GM12878 (cell line): ENCODE measurements at places on chromosomes 5 and 9.

DNA sequence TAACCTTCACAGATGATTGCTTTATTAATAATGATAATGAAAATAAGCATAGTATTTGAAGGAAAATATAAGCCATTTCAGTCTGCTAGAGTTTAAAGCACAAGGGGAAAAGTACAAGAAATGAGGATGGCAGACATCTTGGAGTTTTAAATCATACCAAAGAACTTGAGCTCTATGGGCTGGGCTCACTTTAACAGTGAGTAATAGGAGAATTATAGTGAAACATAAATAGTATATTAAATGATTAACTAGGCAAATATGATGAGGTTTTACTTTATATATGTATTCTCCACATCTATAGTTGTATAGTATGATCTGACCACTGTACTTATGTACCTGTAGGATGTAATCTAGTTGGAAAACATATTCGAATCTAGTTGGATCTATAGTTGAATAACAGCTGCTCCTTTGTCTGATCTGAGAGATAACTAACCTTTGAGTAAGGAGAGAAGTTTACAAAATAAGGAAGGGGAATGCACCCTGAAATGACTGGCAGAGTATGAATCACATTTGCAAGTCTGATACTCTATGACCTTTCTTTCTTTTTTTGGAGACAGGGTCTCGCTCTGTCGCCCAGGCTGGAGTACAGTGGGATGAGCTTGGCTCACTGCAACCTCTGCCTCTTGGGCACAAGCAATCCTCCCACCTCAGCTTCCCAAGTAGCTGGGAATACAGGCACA lies 17.6 kb downstream of the MEGF9 start:
- no peak for DNase-seq

DNA sequence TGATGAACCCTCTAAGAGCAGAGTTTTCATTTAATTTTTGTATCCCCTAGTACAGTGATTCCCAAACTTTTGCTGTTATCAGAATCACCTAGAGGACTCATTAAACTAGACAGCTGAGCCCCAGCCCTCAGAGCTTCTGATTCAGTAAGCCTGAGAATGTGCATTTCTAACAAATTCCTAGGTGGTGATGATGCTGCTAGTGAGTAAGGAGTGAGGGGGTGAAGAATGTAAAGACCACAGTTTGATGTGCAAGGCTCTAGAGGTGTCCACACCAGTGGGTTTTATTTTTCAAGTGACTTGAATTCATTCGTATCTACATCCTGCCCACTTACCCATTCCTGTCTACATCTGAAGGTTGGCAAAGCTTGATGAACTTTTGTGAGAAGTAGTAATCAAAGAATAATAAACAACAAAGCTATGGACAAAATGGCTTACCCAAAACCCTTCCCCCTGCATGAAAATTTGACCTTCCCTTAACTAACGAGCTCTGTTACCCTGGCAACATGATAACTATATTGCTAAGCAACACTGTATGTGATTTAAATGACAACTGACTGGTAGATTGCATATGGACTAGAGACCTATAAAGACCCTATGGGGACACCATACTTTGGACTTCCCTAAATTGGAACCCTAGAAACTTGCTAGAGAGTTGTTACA lies 35.2 kb downstream of the DTWD2 start:
- no peak for DNase-seq

DNA sequence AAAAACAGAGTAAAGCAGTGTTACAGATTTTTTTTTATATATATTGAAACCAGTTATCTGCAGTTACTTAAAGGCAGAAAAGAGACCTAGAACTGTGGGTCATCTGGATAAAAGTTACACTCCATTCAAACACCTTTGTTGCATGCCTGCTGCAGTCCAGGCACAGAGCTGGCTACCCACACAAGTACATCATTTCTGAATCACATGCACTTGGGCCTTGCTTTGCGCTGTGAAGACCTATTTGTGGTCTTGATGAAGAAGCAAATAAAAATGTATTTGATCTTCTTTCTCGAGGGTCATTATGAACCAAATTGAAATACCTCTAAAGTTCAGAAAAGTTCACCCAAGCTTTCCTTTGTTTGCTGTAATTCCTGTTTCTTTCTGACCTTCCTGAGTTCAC lies 503.0 kb upstream of the ZNF608 start:
- no peak for DNase-seq

DNA sequence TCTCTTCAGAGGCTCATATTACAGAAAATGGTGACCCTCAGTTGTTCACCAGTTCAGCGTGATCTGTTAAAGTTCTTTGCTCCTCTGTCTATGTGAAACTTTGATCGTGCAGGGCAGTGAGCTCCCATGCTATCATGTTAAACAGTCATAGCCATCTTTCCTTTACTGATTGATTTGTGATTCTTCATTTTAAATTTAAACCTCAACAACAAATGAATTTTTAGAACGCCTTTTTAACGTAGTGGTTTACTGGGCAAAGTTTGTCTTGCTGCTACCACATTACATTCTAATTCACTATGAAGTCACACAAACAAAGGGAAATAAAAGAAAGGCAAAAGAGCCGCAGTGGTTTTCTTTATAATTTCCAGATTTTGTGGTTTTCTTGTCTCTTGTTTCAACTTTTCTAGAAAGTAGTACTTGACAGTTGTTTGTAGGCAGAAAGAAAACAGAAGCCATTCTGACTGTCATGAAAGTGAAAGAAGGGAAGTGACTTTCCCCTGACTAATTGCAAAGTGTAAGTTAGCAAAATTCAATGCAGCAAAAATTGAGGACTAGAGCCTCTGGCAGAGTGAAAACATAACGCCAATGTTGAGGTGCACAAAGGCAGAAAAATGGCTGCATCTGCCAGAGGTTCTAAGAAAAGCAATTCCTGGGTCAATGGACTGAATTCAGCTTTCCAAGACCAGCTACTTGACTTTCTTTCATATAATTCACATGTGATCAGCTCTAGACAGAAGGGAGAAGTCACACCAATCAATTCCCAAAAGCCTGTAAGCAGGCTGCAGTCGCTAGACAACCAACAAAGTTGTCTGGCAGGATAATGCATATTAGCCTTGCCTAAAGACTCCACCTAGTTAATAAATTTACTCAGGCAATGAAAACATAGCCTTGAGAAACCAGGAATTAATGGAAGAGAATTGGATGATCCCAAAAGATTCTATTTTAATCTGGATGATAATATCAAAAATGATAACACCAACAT lies 7.1 kb upstream of the IFNA6 start:
- peak; percentile 76 for DNase-seq

- no peak for DNase-seq
Measured at GRCh38 chr5:68299575-68299974, 84.0 kb downstream of the PIK3R1 start.

GRCh38 chr9:7289773-7290172 lies 509.8 kb downstream of the DMAC1 start:
- no peak for DNase-seq

DNA sequence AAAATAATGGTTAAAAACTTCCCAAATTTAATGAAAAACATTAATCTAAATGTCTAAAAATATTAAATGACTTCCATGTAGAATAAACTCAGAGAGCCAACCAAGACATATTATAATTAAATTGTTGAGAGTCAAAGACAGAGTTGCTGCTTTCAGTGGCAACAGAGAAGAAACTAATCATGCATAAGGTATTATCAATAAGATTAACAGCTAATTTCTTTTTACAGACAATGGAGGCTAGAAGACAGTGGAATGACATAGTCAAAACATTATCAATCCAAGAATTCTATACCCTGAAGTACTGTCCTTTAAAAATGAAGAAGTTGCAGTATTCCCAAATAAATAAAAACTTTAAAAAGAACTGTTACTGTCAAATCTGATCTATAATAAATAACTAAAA lies 268.7 kb downstream of the IRX2 start:
- DNase-seq = no peak

- no peak for DNase-seq
Measured at GRCh38 chr5:159971931-159972461, 36.9 kb upstream of the TTC1 start.

- DNase-seq = no peak
Measured at GRCh38 chr5:149387982-149388381, 8.9 kb upstream of the IL17B start.

- DNase-seq = no peak
Measured at GRCh38 chr9:134476272-134476941, 150.2 kb downstream of the RXRA start.

- no peak for DNase-seq
Measured at GRCh38 chr9:131483319-131484050, 19.2 kb upstream of the POMT1 start.

- no peak for DNase-seq
Measured at GRCh38 chr9:33750307-33750838, 45.0 kb upstream of the PRSS3 start.

- no peak for DNase-seq
Measured at GRCh38 chr9:129761901-129762369, 9.1 kb upstream of the PTGES start.

GRCh38 chr9:33815781-33816180 lies 1.2 kb upstream of the UBE2R2 start:
- no peak for DNase-seq

- DNase-seq = no peak
Measured at GRCh38 chr5:141734501-141735229, 52.6 kb upstream of the ARAP3 start.

- DNase-seq = no peak
Measured at GRCh38 chr5:7018198-7018597, 305.0 kb downstream of the TENT4A start.

GRCh38 chr5:141672071-141672840 lies 9.8 kb downstream of the ARAP3 start:
- DNase-seq = no peak

- no peak for DNase-seq
Measured at GRCh38 chr5:100566382-100567141, 31.4 kb downstream of the FAM174A start.

- no peak for DNase-seq
Measured at GRCh38 chr9:123739387-123739786, 190.5 kb downstream of the DENND1A start.

GRCh38 chr5:150153957-150154617 lies 1.6 kb downstream of the PDGFRB start:
- DNase-seq = no peak

GRCh38 chr5:111730659-111731382 lies 26.2 kb downstream of the NREP start:
- DNase-seq = no peak

GRCh38 chr9:9117866-9118265 lies 1318.3 kb upstream of the DMAC1 start:
- DNase-seq = no peak

DNA sequence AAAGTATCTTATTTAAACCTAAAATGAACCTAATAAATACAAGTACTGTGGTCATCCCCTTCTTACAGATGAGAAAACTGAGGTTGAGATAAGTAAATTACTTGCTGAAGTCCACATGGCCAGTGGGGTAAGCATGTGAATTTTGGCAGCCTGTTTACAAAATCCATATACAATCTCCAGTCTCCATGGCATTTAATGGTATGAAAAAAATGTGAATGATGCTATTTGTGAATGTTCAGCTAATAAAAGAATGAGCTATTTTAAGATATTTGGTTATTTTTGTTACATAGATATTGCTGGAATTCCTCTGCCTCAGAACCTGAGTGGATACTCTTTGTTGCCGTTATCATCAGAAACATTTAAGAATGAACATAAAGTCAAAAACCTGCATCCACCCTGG lies 19.3 kb upstream of the GPR150 start:
- DNase-seq = no peak

GRCh38 chr5:178895615-178896571 lies at the start of gene ZFP2:
Gene ZFP2 (plus strand): TSS chr5:178895913. CDS start chr5:178931314, 35,401 bp downstream.
- no peak for DNase-seq

GRCh38 chr5:83388608-83389007 lies 82.9 kb upstream of the VCAN start:
- no peak for DNase-seq

GRCh38 chr5:100654895-100655294 lies 119.7 kb downstream of the FAM174A start:
- DNase-seq = no peak

DNA sequence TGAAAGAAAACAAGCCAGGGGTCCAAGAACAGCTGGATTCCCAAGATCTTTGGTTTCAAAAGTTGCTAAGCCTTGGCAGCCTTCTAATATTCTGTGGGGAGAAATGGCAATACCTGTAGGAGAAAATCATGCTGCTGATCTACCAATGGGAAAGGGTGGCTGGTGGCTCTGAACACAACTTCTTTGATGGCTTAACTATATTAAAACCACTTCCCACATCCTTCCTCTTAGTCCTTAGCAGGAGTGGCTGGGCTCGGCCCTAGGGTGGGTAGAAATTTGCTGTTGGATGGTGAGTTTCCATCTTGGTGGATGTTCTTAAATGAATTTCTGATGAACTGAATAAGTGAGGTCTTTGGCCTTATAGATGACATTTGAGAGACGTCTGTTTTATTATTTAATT lies 19.5 kb upstream of the FBXL7 start:
- DNase-seq = no peak

GRCh38 chr5:77641963-77642737 lies 3.6 kb upstream of the OTP start:
- DNase-seq = no peak
